ENCODE measurements at places on chromosomes 4 and X.

GRCh38 chr4:80192252-80192866, 4.9 kb upstream of the PRDM8 start:
- no peak for DNase-seq
- H3K27ac ChIP-seq = no peak overlapping the region
- peaks cover 16% of the 10 kb centered on the region for H3K27me3 ChIP-seq
- H3K36me3 ChIP-seq = no peaks in the 10 kb centered on the region

DNA sequence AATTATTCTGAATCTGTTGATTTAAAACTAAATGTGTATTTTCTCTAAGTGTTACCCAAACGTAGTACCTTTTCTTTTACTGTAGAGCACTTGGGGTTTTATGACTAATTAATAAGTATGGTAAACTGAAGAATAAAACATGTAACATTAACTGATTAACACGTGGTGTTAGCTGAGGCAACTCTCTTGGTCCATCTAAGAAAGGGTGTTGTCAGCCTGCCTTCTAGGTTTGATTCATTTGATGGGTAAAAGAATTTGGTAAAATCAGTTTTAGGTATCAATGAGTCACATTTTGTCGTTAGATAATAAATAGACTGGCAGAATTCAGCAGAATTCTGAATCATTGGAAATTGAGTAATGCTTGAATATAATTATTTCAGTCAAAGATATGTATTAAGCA, 99.7 kb downstream of the AFF1 start:
- no peak for DNase-seq
- H3K4me3 ChIP-seq = no peak overlapping the region
- no peaks in the 10 kb centered on the region for H3K36me3 ChIP-seq
- H3K4me1 ChIP-seq = peaks cover 46% of the 10 kb centered on the region

DNA sequence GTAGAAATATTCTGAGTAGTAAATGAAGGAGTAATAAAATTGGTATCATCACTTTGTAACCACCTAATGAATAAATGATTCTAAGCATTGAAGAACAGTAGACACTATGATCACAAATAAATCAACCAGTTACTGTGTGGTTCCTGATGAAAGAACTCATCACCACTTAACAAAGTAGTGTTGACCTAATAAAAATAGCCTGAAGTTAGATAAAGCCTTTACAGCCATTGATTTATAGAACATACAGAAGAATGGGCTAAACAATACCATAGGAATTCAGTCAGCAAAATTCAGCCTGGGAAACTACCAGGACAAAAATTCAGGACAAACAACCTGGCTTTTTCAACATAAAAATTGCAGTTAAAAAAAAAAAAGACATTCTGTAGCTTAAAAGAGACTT, 9.0 kb downstream of the SLC30A9 start:
- no peak overlapping the region for H3K27ac ChIP-seq
- H3K36me3 ChIP-seq = no peaks in the 10 kb centered on the region
- H3K4me3 ChIP-seq = no peak overlapping the region
- H3K4me1 ChIP-seq = no peaks in the 10 kb centered on the region

GRCh38 chr4:8675383-8675782, 82.8 kb downstream of the CPZ start:
- no peak overlapping the region for H3K27ac ChIP-seq
- peaks cover 18% of the 10 kb centered on the region for H3K27me3 ChIP-seq
- H3K4me1 ChIP-seq = no peaks in the 10 kb centered on the region
- H3K36me3 ChIP-seq = peaks cover 5% of the 10 kb centered on the region

GRCh38 chr4:158181906-158182305, 9.1 kb upstream of the GASK1B start:
- no peaks in the 10 kb centered on the region for H3K36me3 ChIP-seq
- H3K27ac ChIP-seq = no peak overlapping the region
- H3K4me1 ChIP-seq = no peaks in the 10 kb centered on the region
- peaks cover 7% of the 10 kb centered on the region for H3K27me3 ChIP-seq
- DNase-seq = no peak
- H3K4me3 ChIP-seq = no peak overlapping the region

DNA sequence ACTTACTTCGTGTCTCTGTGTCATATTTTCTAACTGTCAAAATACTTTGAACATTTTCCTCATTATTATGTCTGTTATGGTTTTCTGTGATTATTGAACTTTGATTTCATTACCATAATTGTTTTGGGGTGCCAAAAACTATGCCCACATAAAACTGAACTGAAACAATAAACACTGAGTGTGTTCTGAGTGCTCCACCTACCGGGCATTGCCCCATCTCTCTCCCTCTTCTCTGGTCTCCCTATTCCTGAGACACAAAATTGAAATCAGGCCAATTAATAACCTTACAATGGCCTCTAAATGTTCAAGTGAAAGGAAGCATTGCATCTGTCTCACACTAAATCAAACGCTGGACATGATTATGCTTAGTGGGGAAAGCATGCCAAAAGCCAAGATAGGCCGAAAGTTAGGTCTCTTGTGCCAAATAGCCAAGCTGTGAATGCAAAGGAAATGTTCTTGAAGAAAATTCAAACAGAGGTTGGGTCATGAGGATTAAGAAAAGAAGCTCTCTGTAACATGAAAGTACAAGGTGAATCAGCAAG, 972.3 kb downstream of the PCDH7 start:
- no peak for DNase-seq
- no peaks in the 10 kb centered on the region for H3K36me3 ChIP-seq
- no peaks in the 10 kb centered on the region for H3K4me1 ChIP-seq
- no peak overlapping the region for H3K4me3 ChIP-seq
- H3K27me3 ChIP-seq = no peaks in the 10 kb centered on the region

DNA sequence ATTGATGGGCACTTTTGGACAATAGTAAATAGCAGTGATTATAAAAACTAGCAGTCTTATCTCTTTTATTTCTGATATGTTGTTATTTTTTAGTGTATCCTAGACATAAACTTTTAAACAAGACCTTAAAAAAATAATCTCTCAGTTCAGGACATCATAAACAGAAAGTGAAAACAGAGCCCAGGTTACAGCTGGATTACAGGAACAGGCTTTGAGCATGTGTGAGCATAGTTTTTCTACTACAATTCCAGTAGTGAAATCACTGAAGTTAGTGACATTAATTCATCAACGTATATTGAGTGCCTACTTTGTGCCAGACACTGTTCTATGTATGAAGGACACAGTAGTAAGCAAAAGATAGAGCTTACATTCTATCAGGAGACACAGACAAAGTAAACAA, 16.9 kb downstream of the TRIM75 start:
- no peaks in the 10 kb centered on the region for H3K4me1 ChIP-seq
- H3K4me3 ChIP-seq = no peak overlapping the region
- no peaks in the 10 kb centered on the region for H3K36me3 ChIP-seq
- no peak for DNase-seq
- peaks cover 4% of the 10 kb centered on the region for H3K27me3 ChIP-seq
- no peak overlapping the region for H3K27ac ChIP-seq

GRCh38 chrX:149652232-149652981, 20.8 kb upstream of the TMEM185A start:
- H3K36me3 ChIP-seq = no peaks in the 10 kb centered on the region
- no peak for DNase-seq
- H3K4me1 ChIP-seq = no peaks in the 10 kb centered on the region
- no peak overlapping the region for H3K4me3 ChIP-seq
- H3K27me3 ChIP-seq = no peaks in the 10 kb centered on the region
- H3K27ac ChIP-seq = no peak overlapping the region

GRCh38 chr4:52957835-52958631, 95.9 kb downstream of the RASL11B start:
- no peak for DNase-seq
- peaks cover 17% of the 10 kb centered on the region for H3K27me3 ChIP-seq
- H3K4me1 ChIP-seq = peaks cover 37% of the 10 kb centered on the region
- H3K27ac ChIP-seq = peak overlapping the region; percentile 100
- H3K4me3 ChIP-seq = peak overlapping the region; percentile 74
- H3K36me3 ChIP-seq = peaks cover 5% of the 10 kb centered on the region

DNA sequence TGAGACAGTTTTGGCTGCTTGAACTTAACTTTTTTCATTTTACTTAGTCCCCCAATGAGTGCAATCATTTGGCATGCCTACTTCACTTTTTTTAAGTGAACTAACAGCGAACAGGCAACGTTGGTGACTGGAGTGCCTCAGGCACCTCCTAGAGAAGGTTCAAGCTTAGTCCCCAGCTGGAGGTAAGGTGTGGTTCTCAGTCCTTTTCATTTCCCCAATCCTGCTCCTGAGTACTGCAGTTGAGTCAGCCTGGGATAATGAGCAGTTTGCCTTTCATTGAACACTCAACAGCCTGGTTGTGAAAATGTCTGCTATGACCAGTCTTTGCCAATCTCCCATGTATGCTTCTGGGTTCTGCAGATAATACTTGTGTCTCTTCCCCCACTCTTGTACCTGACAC, 109.5 kb downstream of the CDKL5 start:
- H3K27ac ChIP-seq = no peak overlapping the region
- H3K4me3 ChIP-seq = no peak overlapping the region
- no peaks in the 10 kb centered on the region for H3K36me3 ChIP-seq
- H3K27me3 ChIP-seq = no peaks in the 10 kb centered on the region

- no peak overlapping the region for H3K4me3 ChIP-seq
- H3K27me3 ChIP-seq = peaks cover 3% of the 10 kb centered on the region
- no peaks in the 10 kb centered on the region for H3K4me1 ChIP-seq
- H3K27ac ChIP-seq = no peak overlapping the region
- DNase-seq = no peak
These were observed 25.4 kb upstream of the SLAIN2 start for GRCh38 chr4:48315728-48316630.

GRCh38 chrX:44239036-44239435, 104.4 kb downstream of the EFHC2 start:
- no peaks in the 10 kb centered on the region for H3K27me3 ChIP-seq
- DNase-seq = no peak
- no peaks in the 10 kb centered on the region for H3K4me1 ChIP-seq
- no peak overlapping the region for H3K27ac ChIP-seq

GRCh38 chrX:131812847-131813825, 210.0 kb upstream of the STK26 start:
- no peaks in the 10 kb centered on the region for H3K27me3 ChIP-seq
- no peak overlapping the region for H3K4me3 ChIP-seq
- H3K36me3 ChIP-seq = peaks cover 5% of the 10 kb centered on the region
- H3K4me1 ChIP-seq = no peaks in the 10 kb centered on the region

GRCh38 chrX:133412665-133413064, 2.6 kb downstream of the GPC4 start:
- H3K36me3 ChIP-seq = no peaks in the 10 kb centered on the region
- DNase-seq = no peak
- H3K4me3 ChIP-seq = peak overlapping the region; percentile 79
- peaks cover 6% of the 10 kb centered on the region for H3K4me1 ChIP-seq
- no peak overlapping the region for H3K27ac ChIP-seq
- peaks cover 2% of the 10 kb centered on the region for H3K27me3 ChIP-seq

- H3K36me3 ChIP-seq = no peaks in the 10 kb centered on the region
- no peak overlapping the region for H3K27ac ChIP-seq
- peaks cover 3% of the 10 kb centered on the region for H3K4me1 ChIP-seq
- no peak for DNase-seq
- peaks cover 3% of the 10 kb centered on the region for H3K27me3 ChIP-seq
These were observed 362.0 kb downstream of the ADAM29 start for GRCh38 chr4:175280153-175280552.

DNA sequence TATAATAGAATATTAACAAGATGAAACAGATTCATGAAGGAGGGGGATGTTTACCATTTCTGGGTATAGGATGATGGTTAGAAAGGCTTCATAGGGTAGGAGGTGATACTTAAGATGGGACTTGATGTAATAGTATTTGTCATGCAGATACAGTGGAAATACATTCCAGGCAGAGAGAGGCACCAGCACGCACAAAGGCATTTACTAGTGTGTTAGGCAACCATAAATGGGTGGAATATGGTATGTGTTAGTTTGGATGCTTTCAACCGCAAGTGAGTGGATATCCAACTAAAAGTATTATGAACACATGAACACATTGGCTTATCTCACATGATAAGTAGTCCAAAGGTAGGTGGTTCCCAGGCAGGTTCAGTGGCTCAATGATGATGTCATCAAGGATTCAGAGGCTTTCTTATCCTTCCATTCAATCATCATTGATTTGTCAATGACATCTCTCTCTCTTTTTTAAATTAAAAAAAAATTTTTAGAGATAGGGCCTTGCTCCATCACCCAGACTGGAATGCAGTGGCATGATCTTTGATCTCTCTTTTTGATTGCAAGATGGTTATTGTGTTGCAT, 12.7 kb upstream of the STARD8 start:
- no peak for DNase-seq
- no peak overlapping the region for H3K4me3 ChIP-seq
- peaks cover 2% of the 10 kb centered on the region for H3K4me1 ChIP-seq
- H3K27me3 ChIP-seq = peaks cover 2% of the 10 kb centered on the region
- no peak overlapping the region for H3K27ac ChIP-seq

DNA sequence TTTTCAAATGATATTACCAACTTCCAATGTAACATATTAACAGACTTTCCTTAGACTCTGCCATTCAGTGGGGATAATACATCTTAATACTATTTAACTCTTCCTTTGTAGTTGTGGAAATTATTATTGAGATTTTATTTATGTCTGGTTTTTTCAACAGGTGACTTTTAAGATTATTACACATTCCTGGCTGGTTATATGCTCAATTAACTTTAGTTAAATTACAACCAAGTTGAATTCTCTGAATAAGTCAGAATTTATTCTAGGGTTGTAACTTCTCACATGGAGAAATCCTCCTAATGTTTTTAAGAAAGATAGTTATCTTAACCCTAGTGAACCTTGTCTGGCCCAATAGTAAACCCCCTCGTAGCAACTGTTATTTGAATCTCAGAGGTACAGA, 107.3 kb downstream of the SLC10A6 start:
- no peak overlapping the region for H3K27ac ChIP-seq

DNA sequence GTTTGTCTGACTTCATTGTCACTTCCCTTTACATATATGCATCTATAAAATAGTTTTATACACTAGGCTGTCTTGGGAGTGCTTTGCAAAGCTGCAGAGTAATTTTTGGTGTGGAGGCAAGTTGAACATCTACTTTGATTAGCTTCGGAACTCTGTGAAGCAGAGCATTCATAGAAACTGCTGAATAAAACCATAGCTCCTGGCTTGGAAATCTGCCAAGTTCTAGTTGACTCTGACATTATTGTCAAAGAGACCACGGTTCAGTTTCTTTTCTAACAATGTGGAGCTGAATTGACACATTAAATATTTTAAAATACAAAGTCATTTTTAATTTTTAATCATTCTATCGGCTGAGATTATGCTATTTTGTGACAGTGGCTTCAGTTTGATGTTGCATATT, 335.0 kb downstream of the BMPR1B start:
- H3K4me3 ChIP-seq = no peak overlapping the region
- H3K27me3 ChIP-seq = no peaks in the 10 kb centered on the region
- DNase-seq = no peak
- H3K4me1 ChIP-seq = no peaks in the 10 kb centered on the region
- H3K27ac ChIP-seq = no peak overlapping the region

GRCh38 chrX:19867411-19867732, 20.0 kb downstream of the SH3KBP1 start:
- no peak for DNase-seq
- no peaks in the 10 kb centered on the region for H3K36me3 ChIP-seq
- H3K27me3 ChIP-seq = peaks cover 3% of the 10 kb centered on the region
- H3K4me3 ChIP-seq = no peak overlapping the region
- no peak overlapping the region for H3K27ac ChIP-seq

DNA sequence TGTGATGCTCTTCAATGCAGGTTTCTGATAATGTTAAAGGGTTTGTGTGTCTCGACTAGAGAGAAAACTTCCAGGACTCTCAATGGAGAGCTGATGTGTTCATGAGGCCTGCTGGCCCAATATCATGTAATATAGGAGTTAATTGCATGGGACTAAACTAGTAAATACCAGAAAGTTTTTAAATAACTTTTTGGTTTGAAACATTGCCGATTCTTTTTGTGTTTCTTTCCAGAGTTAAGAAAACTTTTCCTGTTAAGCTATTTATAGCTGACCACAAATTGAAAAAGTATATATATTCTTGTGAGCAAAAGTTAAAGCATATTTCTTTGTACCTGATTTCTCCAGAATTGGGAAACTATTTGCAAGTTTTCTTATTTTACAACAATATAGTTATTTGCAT, 49.7 kb downstream of the FAM9B start:
- no peaks in the 10 kb centered on the region for H3K36me3 ChIP-seq
- no peaks in the 10 kb centered on the region for H3K27me3 ChIP-seq
- no peak overlapping the region for H3K27ac ChIP-seq
- DNase-seq = no peak
- no peak overlapping the region for H3K4me3 ChIP-seq
